ENCODE measurements at places on chromosomes 1 and 21.

GRCh38 chr1:168958562-168959289, 147.8 kb upstream of the ATP1B1 start:
- no peak for DNase-seq

- DNase-seq, result no peak
These were observed 13.9 kb downstream of the BTBD8 start for GRCh38 chr1:92094090-92094489.

GRCh38 chr1:231512147-231512698, 16.2 kb upstream of the TSNAX start:
- DNase-seq, result no peak

DNA sequence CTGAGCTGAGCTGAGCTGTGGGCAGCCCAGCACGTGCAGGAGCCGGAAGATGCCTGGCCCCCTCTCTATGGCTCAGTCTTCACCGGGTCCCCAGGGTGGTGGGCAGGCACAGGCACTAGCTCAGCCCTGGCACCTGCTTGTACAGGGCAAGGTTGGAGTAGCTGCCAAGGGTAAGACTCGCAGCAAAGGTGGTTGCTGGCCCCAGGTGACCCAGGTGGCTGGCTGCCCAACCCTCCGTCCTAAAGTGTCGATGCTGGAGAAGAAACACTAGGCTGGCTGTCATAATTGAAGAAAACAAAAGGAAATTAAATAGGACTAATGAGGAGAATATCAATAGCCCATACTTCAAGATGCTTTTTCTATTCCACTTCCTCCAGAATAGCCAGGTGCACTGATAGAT, 77.1 kb upstream of the ACTL8 start:
- no peak for DNase-seq

Data from activated CD8-positive, alpha-beta memory T cell treated with anti-CD3 and anti-CD28 coated beads for 4 hours (primary cell).